ENCODE measurements at places on chromosomes 2 and 18.

GRCh38 chr2:46719487-46719886 is 196.1 kb downstream of the MCFD2 start:
- DNase-seq = peak; percentile 83

GRCh38 chr2:102335871-102336366 is 19.7 kb upstream of the IL18R1 start:
- no peak for DNase-seq

- no peak for DNase-seq
Measured at GRCh38 chr18:48595703-48596218, 56.9 kb downstream of the CTIF start.

GRCh38 chr2:64023485-64024258 is 4.4 kb upstream of the VPS54 start:
- DNase-seq = peak; percentile 24

- no peak for DNase-seq
Measured at GRCh38 chr2:199405241-199405640, 52.5 kb downstream of the SATB2 start.

DNA sequence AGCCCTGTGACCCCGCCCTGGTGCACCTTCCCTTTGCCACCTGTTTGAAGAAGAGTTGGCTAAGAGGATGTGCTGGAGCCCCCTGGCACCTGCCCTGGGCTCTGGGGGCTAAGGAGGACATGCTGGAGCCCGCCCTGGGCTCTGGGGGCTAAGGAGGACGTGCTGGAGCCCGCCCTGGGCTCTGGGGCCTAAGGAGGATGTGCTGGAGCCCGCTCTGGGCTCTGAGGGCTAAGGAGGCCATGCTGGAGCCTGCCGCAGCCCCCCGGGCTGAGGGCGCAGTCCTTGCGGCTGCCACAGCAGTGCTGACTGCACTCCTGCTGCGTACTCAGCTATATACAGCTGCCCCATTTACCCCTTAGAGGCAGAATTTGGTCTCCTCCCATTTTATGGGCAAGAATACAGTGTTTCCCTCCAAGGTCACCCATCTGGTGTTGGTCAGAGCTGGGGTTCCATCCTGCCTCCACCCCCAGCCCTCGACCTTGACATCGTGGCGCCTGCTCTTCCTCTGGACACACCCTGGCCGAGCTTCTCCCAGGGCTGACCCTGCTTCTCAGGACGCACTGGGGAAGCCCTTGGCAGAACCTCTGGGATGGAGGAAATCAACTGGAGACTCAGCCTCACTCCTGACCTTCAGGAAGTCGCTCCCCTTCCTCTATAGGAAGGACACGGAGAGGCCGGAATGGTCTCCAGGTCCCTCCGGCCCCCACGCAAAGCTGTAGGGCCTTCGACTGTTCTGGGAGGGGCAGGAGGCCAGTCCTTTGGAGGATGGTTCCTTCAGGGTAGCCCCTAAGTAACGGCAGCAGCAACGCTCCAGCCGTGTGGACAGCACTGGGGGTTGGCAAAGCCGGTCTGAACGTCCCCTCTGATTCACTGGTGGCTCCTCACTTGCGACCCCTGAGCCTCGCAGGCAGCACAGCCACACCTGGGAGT is 65.0 kb upstream of the HPCAL1 start:
- no peak for DNase-seq

DNA sequence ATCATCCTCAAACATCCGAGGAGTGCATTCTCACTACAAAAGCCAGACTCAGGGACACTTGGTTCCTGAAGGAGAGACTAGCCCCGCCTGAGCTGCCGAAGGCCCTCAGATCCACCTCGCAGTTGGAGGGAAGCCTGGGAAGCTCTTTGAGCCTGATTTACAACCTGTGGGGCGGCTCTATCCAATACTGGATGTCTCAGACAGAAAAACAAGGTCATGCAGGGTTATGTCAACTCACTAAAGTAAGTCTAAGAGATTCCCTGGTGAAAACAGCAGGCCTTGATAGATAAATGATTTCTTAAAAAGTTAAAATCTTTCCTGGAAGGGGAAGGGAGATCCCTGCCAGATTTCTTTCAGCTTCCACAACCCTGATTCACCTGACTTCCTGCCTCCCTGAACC is 284.3 kb downstream of the CYP26B1 start:
- DNase-seq = no peak

DNA sequence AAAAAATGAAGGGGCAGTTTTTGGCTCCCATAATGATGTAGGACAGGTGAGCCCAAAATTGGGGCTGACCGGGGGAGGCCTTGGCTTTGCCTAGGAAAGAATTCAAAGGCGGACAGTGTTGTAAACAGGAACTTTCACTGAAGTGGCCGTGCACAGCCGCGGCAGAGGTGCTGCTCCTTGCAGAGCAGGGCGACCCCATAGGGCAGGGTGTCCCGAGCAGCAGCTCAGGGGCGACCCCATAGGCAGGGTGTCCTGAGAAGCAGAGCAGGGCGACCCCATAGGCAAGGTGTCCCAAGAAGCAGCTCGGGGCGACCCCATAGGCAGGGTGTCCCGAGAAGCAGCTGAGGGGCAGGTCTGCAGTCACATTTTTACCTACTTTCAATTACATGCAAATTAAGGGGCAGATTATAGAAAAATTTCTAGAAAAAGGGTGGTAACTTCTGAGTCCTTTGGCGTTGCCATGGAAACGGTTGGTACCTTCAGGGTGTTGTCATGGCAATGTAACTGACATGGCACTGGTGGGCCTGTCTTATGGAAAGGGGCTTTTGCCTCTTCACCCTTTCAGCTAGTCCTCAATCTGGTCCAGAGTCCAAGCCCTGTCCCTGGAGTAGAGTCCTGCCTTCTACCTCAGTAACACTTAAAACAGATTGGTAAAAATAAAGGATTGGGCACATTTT is 134.5 kb downstream of the FBXO15 start:
- no peak for DNase-seq

- no peak for DNase-seq
Measured at GRCh38 chr2:20652673-20653575, 2.0 kb upstream of the HS1BP3 start.

- DNase-seq = no peak
Measured at GRCh38 chr2:105099153-105099552, 61.3 kb downstream of the MRPS9 start.

DNA sequence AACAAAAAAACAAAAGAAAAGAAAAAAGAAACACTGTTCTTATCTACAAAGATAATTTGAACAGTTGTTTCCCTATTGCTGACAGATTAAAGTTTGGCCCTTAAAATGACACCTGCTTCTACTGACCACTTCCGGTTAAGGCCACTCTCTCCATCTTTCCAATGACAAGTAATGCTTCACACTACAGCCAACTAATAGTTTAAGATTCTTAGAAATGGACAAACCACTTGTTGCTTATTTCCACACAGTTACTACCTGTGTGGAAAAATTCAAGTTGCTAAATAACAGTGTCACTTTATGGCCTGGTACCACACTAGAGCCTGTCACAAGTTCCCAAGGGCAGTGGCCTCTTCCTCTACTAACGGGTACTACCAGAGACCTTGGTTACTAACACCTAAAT is 2.4 kb downstream of the TMEM185B start:
- no peak for DNase-seq

DNA sequence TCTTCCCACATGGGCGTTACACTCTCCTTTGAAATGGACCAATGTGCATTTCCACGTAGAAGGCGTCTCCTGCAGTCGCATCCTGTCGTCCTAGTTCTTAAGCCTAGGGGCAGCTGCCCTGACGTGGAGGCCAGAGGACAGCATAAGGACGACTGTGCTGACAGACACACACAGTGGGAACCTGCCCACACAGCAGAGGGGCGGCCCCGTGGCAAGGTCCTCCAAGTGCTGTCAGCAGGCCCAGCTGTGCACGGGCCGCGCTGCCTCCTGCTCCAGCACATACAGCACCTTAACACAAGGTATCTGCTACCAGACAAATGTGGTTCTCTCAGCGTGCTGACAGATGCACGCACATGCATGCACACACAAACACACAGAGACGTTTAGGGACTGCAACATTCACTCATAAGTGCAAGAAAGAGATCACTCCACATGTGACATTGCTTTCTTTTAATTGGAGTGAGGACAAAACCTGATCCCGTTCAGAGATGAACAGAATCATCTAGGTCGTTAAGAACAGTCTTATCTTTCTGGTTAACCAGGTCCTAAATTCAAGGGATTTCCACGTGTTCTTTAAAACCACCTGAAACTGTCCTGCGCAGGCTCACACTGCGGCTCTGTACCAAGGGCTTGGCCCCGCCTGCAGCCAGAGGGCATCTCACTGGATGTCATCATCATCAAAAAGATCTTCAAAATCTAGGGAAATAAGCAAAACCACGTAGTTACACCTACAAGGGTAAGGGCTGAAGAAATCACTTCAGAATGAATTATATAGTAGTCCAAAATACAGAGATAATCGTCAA is 5.5 kb downstream of the COPS9 start:
- no peak for DNase-seq

- DNase-seq = peak; percentile 50
Measured at GRCh38 chr18:12658426-12659138, 675 bp upstream of the SPIRE1 start.

- DNase-seq = no peak
Measured at GRCh38 chr2:26455670-26456439, 22.1 kb downstream of the OTOF start.

DNA sequence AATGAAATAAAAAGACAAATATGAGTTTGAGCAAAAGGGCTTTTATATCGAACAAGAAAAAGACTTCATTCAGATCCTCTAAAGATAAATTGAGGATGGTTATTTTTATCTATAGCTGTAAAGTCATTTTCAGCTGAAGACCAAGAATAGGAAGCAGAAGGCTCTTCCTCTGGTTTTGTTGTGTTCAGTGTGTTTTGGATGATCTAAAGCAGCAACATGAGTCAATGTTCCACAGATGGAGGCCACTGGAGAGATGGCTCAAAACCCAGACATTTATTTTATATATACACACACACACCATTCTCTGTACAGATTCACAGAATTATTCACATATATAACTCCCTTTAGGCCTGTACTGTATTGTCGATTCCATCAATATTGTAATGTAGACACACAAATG is 424.3 kb downstream of the MBD2 start:
- DNase-seq = no peak

- DNase-seq = no peak
Measured at GRCh38 chr2:84788498-84788897, 92.4 kb downstream of the TRABD2A start.

GRCh38 chr2:73255007-73255644 is 21.0 kb downstream of the CCT7 start:
- no peak for DNase-seq

- no peak for DNase-seq
Measured at GRCh38 chr2:152428800-152429582, 94.0 kb downstream of the FMNL2 start.

- peak; percentile 8 for DNase-seq
Measured at GRCh38 chr2:8090748-8091700, 590.8 kb upstream of the ID2 start.

DNA sequence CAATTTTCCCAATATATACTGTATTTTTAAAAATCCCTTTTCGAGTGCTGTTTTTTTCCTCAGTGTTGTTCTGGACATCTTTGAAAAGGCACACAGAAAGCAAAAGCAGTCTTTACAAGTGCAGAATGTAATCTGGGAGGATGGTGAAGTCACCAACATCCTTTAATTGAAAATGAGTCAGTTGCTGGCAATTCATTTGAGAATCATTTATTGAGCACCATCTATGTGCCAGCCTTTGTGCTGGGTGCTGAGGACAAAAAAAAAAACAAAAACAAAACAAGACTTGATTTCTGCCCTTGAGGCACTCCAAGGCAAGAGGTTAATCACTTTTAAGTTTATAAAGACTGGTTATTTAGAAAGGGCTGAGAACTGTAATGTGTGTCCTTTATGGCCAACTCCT is 46.7 kb upstream of the ACVR1 start:
- no peak for DNase-seq

GRCh38 chr2:105883911-105884694 is 139.4 kb downstream of the NCK2 start:
- no peak for DNase-seq

DNA sequence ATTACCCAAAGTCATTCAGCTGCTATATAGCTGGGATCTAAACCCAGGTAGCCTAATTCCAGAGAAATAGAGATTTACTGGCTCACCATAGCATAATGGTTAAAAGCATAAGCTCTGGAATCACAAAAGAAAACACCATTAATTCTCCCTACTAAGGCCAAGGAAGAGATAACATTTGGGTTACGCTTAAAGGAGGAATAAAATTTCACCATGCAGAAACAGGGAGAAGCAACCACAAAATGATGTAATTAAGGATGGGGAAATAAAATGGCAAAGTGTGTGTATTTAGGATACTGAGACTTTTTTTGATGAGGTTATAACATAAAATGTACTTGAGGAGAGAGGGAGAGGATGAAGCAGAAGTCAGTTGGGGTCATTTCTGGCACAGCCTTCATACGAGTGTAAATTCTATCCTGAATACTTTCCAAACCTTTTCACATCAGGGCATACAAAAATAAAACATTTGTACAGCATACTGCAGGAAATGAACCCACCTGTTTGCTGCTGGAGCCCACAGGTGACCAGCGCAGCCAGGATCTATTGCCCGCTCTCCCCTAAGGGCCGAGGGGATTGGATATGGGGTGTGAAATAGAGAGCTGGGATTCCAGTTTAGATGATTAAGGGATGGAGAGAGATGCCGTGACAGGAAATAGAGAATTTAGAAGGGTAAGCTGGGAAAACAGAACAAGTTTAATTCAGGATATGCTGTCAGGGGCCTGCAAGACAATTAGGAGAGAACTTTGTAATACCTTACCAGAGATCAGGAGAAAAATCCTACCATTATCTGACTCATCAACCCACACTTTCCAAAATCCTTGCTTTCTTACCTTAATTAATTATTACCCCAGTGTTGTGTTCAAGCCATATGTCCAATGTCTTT is 43.8 kb upstream of the SERTAD2 start:
- no peak for DNase-seq

- no peak for DNase-seq
Measured at GRCh38 chr2:42367835-42368234, 6.8 kb upstream of the COX7A2L start.

DNA sequence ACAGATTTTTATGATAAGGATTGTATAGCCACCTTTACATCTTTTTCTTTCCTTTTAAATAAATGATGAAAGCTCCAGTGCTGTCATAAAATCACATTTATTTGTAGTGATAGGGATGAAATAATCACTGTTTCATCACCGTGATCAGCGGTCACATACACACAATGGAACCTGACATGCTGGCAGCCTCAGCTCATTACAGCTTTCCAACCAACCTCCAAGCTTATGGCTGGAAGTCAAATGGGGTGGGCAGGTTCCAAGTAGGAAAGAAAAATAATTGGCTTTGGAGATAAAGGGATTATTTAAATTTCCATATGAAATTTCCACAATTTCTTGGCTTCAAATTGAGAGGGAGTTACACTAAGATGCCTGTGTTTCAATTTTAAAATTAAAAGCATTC is 251.3 kb downstream of the PLCL1 start:
- DNase-seq = no peak

GRCh38 chr2:66270247-66270646 is 164.7 kb upstream of the MEIS1 start:
- DNase-seq = no peak

GRCh38 chr18:56995579-56996188 is 151.2 kb upstream of the BOD1L2 start:
- no peak for DNase-seq

- DNase-seq = no peak
Measured at GRCh38 chr2:98893911-98894321, 42.1 kb downstream of the CRACDL start.
